Natural killer cell (primary cell): ENCODE measurements at places on chromosomes 1 and 21. TPM values are rescaled to one million over a fixed set of nuclear protein-coding genes. Genes with fewer than 3 reads are reported as not detected.

FAM151A gene
- total RNA-seq: not detected

FAM72A gene
- 1.8 TPM for total RNA-seq

CLCA1 gene
- total RNA-seq: not detected

TMEM183A gene
- 127 TPM for total RNA-seq

- no peak overlapping the region for H3K4me3 ChIP-seq
- no peak overlapping the region for H3K27ac ChIP-seq
- DNase-seq: no peak
- no peaks in the 10 kb centered on the region for H3K4me1 ChIP-seq
- no peaks in the 10 kb centered on the region for H3K27me3 ChIP-seq
- H3K36me3 ChIP-seq: no peaks in the 10 kb centered on the region
Measured at GRCh38 chr1:241666419-241666818, 14.3 kb downstream of the WDR64 start.

- H3K27me3 ChIP-seq: no peaks in the 10 kb centered on the region
- H3K36me3 ChIP-seq: peaks cover 2% of the 10 kb centered on the region
- peaks cover 63% of the 10 kb centered on the region for H3K4me1 ChIP-seq
- H3K27ac ChIP-seq: peak overlapping the region; percentile 59
- no peak overlapping the region for H3K4me3 ChIP-seq
Measured at GRCh38 chr1:64956010-64956640, 10.2 kb downstream of the JAK1 start.

DNA sequence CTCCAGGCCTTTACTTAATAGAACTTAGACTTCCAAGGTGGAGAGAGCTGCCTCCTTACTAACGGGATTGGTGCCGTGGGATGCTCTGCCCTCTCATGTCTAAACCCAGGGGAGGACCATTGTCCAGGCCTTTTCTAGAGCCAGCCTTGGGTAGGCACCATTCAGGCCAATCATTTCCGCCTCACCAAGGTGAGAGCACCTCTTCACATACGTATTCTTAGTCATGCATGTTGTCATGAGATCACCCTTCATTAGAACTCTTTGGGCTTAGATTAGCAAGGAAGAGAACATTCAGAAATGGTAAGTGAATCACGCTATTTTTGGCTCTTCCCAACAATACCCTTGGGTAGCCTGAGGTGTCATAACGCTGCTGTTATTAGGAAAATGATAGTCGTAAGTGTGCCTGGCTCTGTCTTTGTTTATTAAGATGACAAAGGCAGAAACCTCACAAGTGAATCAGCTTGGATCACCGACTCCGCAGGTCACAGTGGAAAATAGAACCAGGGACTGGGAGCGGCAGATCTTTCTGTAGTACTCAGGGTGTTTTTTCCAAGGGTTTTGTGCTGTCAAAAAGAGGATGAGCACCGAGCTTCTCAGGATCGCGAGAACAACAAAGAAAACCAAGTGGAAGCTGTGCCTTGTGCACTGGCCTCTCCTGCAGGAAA lies 55.0 kb downstream of the HUNK start:
- H3K27me3 ChIP-seq: no peaks in the 10 kb centered on the region
- DNase-seq: no peak
- H3K27ac ChIP-seq: no peak overlapping the region
- no peaks in the 10 kb centered on the region for H3K4me1 ChIP-seq
- H3K36me3 ChIP-seq: no peaks in the 10 kb centered on the region
